NCI-H460 (cell line): ENCODE measurements at places on chromosomes 1 and 21.

DNA sequence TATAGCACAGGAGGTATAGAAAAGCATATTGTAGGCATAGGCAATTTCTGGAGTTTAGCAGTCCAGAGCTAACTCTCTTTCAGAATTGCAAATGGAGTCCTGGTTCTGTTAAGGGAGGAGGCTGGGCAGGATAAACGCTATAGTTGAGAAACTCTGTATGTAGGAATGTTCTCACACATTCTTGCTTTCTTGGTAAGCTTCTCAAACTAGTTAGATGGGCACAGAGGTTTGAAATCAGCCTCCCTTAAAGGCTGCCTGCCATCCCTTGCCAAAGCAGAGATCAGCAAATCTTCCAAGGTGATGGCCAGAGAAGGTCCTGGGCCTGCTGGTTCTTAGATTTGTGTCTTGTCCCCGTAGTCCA is 42.9 kb upstream of the TADA1 start:
- no peak for DNase-seq

DNA sequence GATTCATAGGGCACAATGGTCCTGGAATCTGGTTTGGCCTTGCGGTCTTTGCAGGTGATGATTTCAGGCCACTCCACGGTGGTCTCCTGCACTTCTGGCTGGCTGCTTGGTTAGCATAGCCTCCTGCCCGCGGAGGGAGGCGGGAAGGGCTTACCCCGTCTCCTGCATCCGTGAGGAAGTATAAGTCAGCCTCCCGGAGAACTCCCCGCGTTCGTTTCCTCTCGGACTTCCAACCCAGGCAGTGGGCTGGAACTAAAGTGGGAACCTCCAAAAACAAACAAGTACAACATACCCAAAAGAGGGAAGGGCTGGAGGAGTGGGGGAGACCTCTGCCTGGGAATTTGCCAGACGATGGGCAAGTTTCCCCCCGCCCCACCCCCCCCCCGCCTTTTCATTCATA is 939 bp upstream of the CCN1 start:
- DNase-seq = no peak

- no peak for DNase-seq
Measured at GRCh38 chr1:19229229-19229628, 19.2 kb upstream of the UBR4 start.

- no peak for DNase-seq
Measured at GRCh38 chr21:26137379-26138060, 33.0 kb downstream of the APP start.

- no peak for DNase-seq
Measured at GRCh38 chr1:111197598-111198284, 2.7 kb downstream of the DENND2D start.

- no peak for DNase-seq
Measured at GRCh38 chr1:248850124-248850523, 8.8 kb downstream of the ZNF692 start.

GRCh38 chr1:17575797-17576518 is 36.5 kb downstream of the ARHGEF10L start:
- no peak for DNase-seq
